Inflammatory macrophage treated with lipopolysaccharide for 1 hour (primary cell): ENCODE measurements at places on chromosomes 13 and 19.

- no peak for DNase-seq
These were observed 190.9 kb downstream of the KLF12 start for GRCh38 chr13:73943137-73943964.

DNA sequence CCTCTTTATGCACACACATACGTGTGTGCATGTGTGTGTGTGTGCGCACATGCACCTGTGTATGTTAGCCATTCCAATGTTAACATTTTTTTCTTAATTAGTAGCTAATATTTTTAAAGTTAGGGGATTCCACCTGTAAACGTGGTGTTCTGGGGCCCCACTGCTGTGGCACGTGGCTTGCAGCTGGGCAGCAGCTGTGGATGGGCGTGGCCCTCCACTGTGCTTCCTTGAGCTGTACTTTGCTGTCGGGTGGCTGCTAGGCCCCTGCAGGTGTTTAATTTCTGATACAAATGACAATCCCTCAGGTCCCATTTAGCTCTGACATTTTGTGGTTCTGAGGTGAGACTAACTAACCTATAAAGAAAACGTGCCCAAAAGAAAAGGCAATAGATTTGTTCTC, 58.9 kb upstream of the GJB6 start:
- DNase-seq, result no peak

DNA sequence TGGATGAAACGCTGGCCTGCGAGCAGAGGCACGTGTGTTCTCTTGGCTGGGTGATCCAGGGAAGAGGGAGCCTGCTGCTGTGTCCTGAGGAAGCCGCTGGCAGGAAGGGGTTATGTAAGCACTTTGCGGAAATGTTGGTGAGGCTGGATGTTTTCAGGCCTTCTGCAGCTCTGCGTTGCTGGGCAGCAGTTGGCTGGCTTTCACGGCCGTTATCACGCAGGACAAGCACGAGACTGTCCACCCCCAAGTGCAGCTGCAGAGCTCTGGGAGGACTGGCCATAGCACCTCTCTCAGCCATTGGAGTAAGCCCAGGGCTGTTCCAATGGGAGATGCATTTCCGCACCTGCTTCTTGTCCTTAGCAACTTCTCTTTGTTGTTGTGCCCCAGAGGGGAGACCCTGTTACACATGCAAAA, 146.9 kb upstream of the SOX21 start:
- no peak for DNase-seq

DNA sequence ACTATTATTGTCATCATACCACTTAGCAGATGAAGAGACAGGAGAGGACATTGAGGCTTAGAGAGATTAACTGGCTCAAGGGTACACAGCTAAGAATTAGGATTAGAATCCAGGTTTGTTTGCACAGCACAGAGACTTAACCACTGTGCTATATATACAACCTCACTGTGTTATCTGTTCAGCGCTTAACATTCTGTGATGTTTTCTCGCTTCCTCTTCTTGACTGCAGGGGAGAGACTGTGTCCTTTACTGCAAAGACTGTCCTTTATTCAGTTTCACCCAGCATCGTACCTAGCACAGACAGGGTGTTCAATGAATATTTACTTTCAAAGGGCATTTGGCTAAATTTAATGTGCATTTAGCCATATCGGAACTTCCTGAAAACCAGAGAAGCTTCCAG, 54.9 kb upstream of the PCDH8 start:
- DNase-seq, result no peak

GRCh38 chr19:27793128-27793643, 1419.8 kb downstream of the UQCRFS1 start:
- DNase-seq, result peak; percentile 88

GRCh38 chr13:40146611-40147117, 491.2 kb downstream of the COG6 start:
- peak; percentile 31 for DNase-seq

GRCh38 chr13:112350300-112350699, 25.9 kb upstream of the SPACA7 start:
- DNase-seq, result no peak

DNA sequence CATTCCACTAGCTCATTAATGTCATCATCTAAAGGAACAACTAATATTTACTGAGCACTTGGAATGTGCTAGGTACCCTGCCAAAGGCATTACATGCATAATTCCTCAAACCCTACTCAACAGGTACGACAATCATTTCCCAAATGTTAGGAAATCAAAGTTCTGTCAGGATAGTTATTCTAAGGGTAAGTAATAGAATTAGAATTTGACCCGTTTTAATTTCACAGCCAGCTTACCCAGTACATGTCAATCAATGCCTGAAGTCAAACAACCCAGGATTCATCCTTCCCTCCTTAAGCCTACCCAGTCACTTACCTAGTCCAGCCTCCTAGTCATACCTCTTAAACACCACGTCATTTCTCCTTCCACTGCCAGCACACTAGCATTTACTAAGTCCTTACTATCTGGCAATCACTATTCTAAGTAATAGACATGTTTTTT, 2.4 kb downstream of the LNX2 start:
- no peak for DNase-seq

- no peak for DNase-seq
These were observed 39.5 kb downstream of the SIAH3 start for GRCh38 chr13:45811891-45812694.

- DNase-seq, result no peak
These were observed 16.0 kb downstream of the UPF1 start for GRCh38 chr19:18847549-18848463.

GRCh38 chr19:53365899-53366493, 491 bp downstream of the ZNF525 start:
- DNase-seq, result peak; percentile 25

DNA sequence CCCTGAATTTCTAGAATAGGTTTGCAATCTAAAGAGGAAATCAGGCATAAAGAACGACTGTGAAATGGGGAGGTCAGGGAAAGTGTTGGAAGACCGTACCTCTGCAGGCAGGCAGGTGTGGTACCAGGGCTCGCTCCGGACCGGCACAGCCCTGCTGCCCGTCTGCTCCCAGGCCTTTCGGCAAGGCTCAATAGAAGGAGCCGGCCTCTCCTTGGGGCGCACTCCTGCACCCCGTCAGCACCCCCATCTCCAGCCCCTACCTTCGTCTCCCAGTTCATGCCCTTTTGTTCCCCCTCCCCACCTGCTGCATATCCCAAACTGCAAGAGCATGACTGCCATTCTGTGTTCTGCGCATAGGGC, 139.8 kb upstream of the SOX1 start:
- DNase-seq, result no peak

DNA sequence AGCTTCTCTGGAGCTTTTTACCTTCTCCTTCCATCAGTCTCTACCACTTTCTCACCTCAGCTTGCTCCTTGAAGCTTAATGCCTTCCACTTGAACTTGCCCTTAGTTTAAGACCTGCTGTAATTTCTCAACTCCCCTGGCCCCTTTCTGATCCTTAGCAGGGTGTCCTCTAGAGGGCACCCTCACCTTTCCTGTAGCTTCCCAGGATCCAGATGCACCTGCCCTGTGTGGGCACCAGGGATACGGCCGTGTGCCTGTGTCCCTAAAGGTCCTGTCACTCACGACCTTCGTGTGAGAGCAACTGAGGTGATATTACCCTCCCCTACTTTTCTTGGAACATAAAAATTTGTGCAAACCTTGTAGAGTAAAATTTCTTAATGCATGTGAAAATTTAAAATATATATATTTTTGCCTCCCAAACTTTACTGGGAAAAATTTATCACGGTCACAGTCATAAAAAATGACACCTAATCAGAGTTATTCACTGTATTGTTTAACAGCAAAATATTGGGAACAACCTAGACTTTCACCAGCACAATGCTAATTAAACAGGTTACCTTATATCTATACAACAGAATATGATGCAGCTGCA, 46.4 kb downstream of the PSG3 start:
- peak; percentile 0 for DNase-seq

DNA sequence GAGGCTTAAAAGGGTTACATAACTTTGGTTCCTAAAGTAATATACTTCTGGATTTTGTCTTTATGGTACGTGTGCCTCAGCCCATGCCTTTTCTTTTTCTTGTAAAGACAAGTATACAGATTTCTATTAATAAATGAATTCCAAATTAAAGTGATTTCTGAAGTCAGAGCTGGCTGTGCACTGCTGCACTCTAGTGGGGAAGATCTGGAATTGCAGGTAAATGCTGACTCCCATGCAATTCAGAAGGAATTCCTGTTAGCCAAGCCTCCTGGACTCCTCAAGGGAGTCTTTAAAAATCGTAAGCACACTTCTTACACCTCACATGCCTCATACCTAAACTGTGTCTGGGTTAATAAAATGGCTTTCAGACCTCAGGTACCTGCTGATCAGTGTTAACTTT, 118.4 kb upstream of the SLC7A1 start:
- DNase-seq, result no peak

DNA sequence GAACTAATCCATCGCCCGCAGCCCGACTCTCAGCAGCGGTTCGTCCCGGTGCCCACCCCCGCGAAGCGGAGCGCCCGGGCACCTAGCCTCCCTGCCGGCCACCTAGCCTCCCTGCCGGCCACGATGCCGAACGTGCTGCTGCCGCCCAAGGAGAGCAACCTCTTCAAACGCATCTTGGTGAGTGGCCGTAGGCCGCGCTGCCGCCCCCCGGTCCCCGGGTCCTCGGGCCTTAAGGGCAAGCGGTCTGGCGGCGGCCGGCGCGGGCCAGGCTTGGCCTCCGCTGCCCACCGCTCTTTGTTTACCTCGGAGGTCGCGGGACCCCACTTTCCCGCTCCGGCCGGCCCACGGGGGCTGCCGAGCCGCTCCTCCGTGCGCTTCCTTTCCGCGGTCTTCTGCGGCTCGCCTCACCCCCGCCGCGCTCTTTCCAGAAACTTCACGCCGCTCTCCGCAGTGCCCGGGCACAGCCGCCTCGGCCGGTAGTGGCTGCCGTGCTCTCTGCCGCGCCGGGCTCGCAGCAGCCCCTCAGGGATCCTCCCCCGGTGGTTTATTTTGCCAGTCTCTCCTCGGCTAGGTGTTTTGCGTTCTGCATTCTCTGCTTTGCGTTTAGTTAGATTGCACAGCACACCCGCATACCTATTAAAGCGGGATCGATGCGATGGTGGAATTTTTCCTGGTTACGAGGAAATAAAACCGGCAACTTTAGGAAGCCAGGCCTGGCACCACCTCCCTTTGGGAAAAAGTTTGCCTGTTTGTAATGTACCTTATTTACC, 524 bp downstream of the NAA16 start:
- DNase-seq, result peak; percentile 34

- DNase-seq, result peak; percentile 25
These were observed 13.2 kb upstream of the PSPC1 start for GRCh38 chr13:19795956-19796355.

- DNase-seq, result no peak
These were observed 39.3 kb upstream of the SPART start for GRCh38 chr13:36385489-36385888.

DNA sequence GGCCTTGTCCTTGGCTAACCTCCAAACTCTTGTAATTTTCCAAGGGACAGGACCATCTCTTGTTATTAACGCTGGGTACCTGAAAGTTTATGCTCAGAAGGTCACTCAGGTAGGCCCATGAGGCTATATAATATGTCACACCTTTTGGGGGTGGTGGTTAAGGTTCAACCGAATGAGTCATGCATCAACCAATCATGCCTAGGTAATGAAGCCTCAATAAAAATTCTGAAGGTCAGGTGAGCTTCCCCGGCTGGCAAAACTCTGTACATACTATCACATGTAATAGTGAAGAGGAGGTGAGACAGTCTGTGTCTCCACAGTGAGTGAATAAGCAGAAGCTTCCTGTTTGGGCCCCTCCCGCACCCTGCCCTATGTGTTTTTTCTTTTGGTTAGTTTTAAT, 424.9 kb downstream of the PCDH17 start:
- DNase-seq, result no peak

GRCh38 chr13:31631071-31631470, 108.3 kb upstream of the RXFP2 start:
- no peak for DNase-seq

- no peak for DNase-seq
These were observed 604 bp downstream of the ERFL start for GRCh38 chr19:41927497-41928192.

GRCh38 chr13:41461527-41462139, 4.3 kb downstream of the RGCC start:
- DNase-seq, result no peak

DNA sequence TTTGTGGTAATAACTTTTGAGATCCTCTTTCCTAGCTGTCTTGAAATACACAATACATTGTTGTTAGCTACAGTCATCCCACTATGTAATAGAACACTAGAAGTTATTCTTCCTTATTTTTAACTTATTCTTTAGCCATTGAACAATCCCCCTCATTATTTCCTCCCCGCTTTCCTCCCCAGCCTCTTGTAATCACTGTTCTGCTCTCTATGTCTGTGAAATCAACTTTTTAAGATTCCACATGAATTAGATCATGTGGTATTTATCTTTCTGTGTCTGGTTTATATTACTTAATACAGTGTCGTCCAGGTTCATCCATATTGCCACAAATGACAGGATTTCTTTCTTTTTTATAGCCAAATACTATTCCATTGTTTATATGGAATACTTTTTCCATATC, 72.9 kb downstream of the SLC10A2 start:
- no peak for DNase-seq

DNA sequence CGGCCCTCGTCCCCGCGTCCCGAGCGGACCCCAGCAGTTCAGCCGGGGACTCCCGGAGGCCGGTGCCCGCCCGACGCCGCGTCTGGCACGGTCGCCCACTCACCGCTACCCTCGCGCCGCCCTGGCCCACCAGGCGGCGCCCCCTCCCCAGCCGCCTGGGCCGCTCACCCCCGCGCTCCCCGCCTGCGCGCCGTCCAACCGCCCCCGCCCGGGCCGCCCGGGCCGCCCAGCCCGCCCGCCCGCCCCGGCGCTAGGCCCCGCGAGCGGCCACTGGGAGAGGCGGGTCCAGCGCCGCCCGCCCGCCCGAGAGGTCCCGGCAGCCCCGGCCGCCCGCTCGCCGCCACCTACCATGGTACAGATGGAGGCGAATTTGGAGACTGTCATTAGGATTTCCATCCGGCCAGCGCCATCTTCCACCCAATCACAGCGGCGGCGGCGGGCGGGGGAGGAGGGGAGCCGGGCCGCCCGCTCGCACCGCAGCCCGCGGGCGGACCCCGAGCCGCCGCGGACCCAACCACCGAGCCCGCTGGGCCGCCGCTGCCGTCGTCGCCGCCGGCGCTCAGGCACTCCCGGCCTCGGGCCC, at the start of gene USP12:
Gene USP12, minus strand, starts transcription at position 568 of the 583 bp plus-strand sequence. Its CDS starts 172 bp downstream, at position 396.
- peak; percentile 46 for DNase-seq

GRCh38 chr13:40662866-40663265, 3.6 kb downstream of the FOXO1 start:
- no peak for DNase-seq

DNA sequence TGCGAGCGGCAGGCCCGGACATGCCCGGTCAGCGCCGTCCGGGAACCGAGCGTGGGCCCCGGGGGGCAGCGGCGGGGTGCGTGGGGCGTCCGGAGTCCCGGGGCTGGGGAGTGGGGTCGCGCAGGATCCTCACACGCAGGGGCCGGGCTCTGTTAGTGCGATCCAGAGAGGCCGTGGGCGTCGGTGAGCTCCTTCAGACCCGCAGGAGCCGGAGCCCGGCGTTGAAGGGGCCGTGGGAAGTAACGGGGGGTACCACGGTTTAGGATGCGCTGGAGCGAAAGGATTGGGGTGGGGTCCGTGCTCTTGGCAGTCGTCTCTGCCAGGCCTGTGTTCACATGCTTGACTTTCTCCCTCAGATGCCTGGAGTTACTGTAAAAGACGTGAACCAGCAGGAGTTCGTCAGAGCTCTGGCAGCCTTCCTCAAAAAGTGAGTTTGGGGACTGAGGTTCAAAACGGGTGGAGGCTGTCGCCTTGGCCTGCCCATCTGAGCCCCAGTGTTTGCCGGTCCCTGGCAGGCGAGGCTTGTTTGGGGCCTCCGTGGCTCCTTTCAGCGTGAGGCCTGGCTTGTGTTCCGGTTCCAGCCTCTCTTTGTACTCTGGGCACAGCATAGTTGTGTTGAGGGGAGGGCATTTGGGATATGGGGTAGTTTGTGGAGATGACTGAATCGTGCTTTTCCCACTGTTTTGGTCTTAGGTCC, 512 bp downstream of the RPS19 start:
- peak; percentile 24 for DNase-seq
